H1 (cell line): ENCODE measurements at places on chromosomes 4 and X. TPM values are rescaled to one million over a fixed set of nuclear protein-coding genes. Genes with fewer than 3 reads are reported as not detected.

PLA2G12A gene
- 26.6 and 44.3 TPM in 2 replicates for polyA plus RNA-seq

GRCh38 chr4:105061136-105061696 lies 85.5 kb upstream of the TET2 start:
- no peaks in the 10 kb centered on the region for H3K4me1 ChIP-seq
- H3K27ac ChIP-seq: no peak overlapping the region
- H3K4me3 ChIP-seq: no peak overlapping the region
- H3K27me3 ChIP-seq: no peaks in the 10 kb centered on the region

IQSEC2 gene
- 6.1 and 11.6 TPM in 2 replicates for polyA plus RNA-seq

DNA sequence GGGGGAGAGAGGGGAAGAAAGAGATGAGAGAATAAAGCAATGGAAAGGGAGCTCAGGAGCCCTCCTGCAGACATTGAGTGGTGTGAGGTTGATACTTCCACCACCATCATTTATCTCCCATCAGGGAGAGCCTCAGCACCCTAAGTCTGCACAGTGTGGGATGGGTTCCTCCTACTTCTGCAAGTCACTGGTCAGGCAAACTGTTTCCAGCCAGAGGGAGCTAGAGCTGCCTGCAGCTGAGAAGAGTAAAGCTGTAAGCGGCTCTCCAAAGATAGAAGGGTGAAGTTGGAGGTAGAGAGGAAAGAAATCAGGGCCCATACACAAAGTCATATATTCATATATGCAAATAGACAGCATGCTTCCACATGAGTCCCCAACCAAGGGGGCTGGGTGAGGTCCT lies 21.9 kb upstream of the ZNF81 start:
- no peak for DNase-seq
- H3K4me1 ChIP-seq: peaks cover 6% of the 10 kb centered on the region; the same call in 1 of the 2 replicates
- H3K27ac ChIP-seq: no peak overlapping the region; the same call in 1 of the 2 replicates
- no peaks in the 10 kb centered on the region for H3K36me3 ChIP-seq

ZNF157 gene
- 0.47 and 0.67 TPM in 2 replicates for polyA plus RNA-seq

GAGE12F gene
- polyA plus RNA-seq: not detected in 2 replicates

DNA sequence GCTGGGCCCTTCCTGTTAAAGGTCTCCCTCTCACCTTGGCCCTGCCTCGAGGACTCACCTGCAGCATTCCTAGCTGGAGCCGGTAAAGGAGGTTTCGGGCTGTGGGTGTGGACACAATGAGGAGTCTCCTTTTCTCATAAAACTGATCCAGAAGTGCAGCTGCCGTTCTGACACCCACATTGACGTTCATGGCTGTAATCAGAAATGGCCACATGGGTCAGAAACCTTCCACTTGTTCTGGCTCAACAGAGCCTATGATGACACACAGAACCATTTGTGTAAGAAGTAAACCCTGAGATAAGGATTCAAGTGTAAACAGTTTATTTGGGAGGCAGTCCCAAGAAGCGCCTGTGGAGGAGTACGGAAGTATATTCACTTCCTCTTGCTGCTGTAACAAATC lies 63.8 kb downstream of the SRPX start:
- H3K36me3 ChIP-seq: no peaks in the 10 kb centered on the region
- H3K27ac ChIP-seq: no peak overlapping the region
- no peaks in the 10 kb centered on the region for H3K27me3 ChIP-seq
- DNase-seq: no peak
- no peak overlapping the region for H3K4me3 ChIP-seq

GRCh38 chr4:74394476-74395136 lies 29.7 kb downstream of the EREG start:
- no peak overlapping the region for H3K27ac ChIP-seq
- no peaks in the 10 kb centered on the region for H3K27me3 ChIP-seq
- H3K4me1 ChIP-seq: no peaks in the 10 kb centered on the region
- DNase-seq: no peak
- H3K36me3 ChIP-seq: no peaks in the 10 kb centered on the region

DNA sequence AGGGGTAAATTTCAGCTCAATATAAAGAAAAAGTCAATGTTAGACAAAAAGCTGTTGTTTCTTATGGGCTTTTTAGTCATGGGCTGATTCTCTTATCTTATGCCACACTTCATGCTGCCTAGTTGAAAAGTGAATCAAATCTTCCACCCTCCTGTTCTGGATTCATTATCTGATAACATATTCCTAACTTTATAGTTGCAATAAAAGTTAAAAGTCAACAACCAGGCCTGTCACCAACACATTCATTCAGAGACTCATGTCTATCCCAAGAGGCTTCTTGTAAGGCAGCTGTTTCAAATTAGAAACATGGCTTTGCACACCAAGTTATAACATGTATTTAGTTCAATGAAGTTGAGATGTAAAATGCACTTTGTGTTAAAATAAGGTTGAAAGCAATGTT lies 243.8 kb downstream of the ADAMTS3 start:
- no peaks in the 10 kb centered on the region for H3K4me1 ChIP-seq
- no peaks in the 10 kb centered on the region for H3K36me3 ChIP-seq
- no peaks in the 10 kb centered on the region for H3K27me3 ChIP-seq
- DNase-seq: no peak

RHOXF2B gene
- polyA plus RNA-seq: not detected in 2 replicates

GRCh38 chr4:132124624-132124974 lies 1024.5 kb upstream of the PCDH10 start:
- H3K4me1 ChIP-seq: peaks cover 5% of the 10 kb centered on the region; the same call in 1 of the 2 replicates
- no peak for DNase-seq
- H3K27ac ChIP-seq: peak overlapping the region; percentile 45; the same call in 1 of the 2 replicates
- no peak overlapping the region for H3K4me3 ChIP-seq
- peaks cover 4% of the 10 kb centered on the region; the same call in 1 of the 2 replicates for H3K36me3 ChIP-seq

NMU gene
- polyA plus RNA-seq: 40.9 and 50.4 TPM in 2 replicates

- no peak for DNase-seq
- no peaks in the 10 kb centered on the region for H3K27me3 ChIP-seq
- no peak overlapping the region for H3K4me3 ChIP-seq
Observed at GRCh38 chr4:40256329-40256728, 59.5 kb downstream of the RHOH start.

- H3K36me3 ChIP-seq: no peaks in the 10 kb centered on the region
- peak; percentile 84 for DNase-seq
- H3K27me3 ChIP-seq: peaks cover 37% of the 10 kb centered on the region
- peaks cover 8% of the 10 kb centered on the region; the same call in 1 of the 2 replicates for H3K4me1 ChIP-seq
- H3K4me3 ChIP-seq: peak within 1 kb of the TSS; percentile 49
- no peak within 1 kb of the TSS for H3K27ac ChIP-seq
Observed at GRCh38 chr4:93828332-93828994, at the start of gene ATOH1. ATOH1 (plus strand) TSS chr4:93828753; CDS start chr4:93828927, 174 bp downstream.

GRCh38 chr4:986428-986878 lies 391 bp upstream of the IDUA start:
- no peak overlapping the region for H3K27ac ChIP-seq
- H3K4me3 ChIP-seq: peak overlapping the region; percentile 65
- peaks cover 21% of the 10 kb centered on the region for H3K27me3 ChIP-seq
- no peaks in the 10 kb centered on the region for H3K4me1 ChIP-seq

DNA sequence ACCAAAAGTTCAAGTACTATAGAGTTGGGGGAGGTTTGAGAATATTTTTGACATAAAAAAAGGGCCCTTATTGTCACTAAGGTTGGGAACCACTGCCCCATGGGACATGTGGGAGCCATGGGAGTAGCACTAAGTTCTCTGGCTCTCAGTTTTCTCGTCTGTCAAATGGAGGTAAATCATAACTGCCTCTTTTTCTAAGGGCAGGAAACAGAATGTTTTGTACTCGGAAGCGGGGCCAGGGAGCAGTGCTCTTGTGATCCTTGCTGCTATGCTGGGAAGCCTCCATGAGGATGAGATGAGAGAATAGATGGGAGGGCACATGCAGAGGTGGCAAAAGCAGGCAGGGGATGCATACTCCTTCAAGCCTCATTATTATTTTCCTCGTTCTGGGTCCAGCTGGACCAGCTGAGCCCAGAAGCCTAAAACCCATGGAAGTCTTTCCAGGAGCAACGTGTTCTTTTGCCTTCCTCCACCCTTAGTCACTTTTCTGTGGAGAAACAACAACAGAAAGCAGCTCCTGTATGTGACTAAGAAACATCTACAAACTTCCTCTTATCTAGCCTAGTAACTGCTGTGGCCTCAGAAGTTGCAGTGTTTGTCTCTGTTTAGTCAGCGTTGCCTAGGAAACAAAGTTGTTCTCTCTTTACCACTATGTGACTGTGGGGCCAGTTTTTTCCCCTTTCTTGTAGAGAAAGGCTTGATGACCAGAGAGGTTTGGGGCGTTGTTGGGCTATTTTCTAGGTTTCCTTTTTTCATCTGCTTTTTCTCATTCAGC lies 64.8 kb downstream of the TSC22D3 start:
- no peak for DNase-seq
- H3K36me3 ChIP-seq: no peaks in the 10 kb centered on the region
- no peak overlapping the region for H3K4me3 ChIP-seq
- H3K27me3 ChIP-seq: no peaks in the 10 kb centered on the region

DNA sequence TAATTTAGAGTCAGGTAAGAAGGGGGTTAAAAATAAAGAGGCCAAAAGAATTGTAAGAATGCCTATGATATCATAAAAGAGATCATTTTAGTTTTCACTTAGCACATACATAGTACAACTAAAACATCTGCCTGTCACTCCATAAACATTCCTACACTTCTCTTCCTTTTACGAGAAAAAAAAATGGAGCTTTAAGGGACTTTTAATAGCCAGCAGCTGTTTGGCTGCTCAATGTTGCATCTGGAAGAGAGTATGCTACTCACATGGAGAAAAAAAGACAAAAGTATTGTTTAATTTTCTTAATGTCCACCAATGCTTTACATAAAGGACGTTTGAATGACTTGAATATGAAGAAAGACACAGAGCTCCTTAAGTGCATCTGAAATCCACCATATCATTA lies 48.7 kb upstream of the TNIP3 start:
- no peaks in the 10 kb centered on the region for H3K36me3 ChIP-seq
- no peaks in the 10 kb centered on the region for H3K4me1 ChIP-seq
- H3K27ac ChIP-seq: no peak overlapping the region
- H3K4me3 ChIP-seq: no peak overlapping the region
- DNase-seq: no peak

IL2 gene
- not detected in 2 replicates for polyA plus RNA-seq

DNA sequence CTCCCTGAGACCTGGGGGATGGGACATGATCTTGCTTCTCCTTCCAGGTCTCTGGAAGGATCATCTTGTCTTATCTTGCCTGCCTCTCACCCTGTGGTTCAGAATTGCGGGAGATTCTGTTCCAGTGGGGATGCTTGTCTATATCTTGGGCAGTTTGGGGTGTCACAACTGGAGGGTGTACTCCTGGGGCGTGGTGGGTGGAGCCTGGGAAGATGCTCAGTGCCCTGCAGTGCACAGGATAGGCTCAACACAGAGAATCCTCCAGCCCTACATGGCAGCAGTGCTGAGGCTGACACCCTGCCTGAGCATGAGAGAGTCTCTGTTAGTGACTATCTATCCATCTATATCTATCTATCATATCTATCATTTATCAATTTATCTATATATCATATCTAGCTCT lies 7.7 kb downstream of the P2RY8 start:
- no peak for DNase-seq
- H3K27ac ChIP-seq: no peak overlapping the region
- H3K36me3 ChIP-seq: no peaks in the 10 kb centered on the region
- H3K4me1 ChIP-seq: no peaks in the 10 kb centered on the region
- no peak overlapping the region for H3K4me3 ChIP-seq

DNA sequence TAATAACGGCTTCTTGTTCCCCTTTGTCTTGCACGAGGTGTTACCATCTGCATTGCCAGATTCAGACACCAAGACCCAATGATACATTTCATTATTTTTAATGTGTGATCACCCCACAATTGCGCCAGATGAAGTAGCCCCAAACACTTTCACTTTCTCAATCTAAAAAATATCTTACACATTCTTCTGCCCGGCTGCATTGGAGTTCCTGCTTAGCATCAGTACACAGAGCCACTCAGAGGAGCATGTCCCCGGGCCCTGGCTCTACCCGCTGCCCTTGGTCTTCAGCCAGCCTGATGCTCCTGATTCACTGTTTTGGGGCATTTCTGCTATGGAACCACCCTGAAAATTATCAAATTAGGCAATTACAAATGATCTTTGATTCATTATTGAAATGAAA lies 66.0 kb upstream of the TENM3 start:
- no peaks in the 10 kb centered on the region for H3K36me3 ChIP-seq
- no peaks in the 10 kb centered on the region for H3K27me3 ChIP-seq
- no peak overlapping the region for H3K27ac ChIP-seq
- H3K4me3 ChIP-seq: no peak overlapping the region

CLIC2 gene
- polyA plus RNA-seq: 0.05 and 0.08 TPM in 2 replicates

NONO gene
- 641 and 784 TPM in 2 replicates for polyA plus RNA-seq

DNA sequence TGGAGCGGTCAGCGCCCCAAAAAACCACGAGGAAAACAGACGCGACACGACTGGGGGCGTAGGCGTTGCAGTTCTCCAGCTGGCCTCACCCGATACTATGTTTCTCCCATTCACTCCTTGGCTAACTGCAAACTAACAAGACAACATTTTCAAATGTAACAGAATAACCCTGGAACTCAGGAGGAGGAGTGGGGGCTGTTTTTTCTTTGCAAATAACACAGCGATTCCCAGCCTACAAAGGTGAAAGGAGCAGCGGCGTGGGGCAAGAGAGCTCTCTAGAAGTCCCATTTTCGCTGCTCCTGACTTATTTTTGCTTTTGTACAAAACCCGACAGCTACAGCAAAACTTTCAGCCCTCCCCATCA lies 1.6 kb downstream of the SOX3 start:
- H3K4me1 ChIP-seq: peaks cover 15% of the 10 kb centered on the region
- H3K36me3 ChIP-seq: no peaks in the 10 kb centered on the region
- H3K4me3 ChIP-seq: peak overlapping the region; percentile 72

DNA sequence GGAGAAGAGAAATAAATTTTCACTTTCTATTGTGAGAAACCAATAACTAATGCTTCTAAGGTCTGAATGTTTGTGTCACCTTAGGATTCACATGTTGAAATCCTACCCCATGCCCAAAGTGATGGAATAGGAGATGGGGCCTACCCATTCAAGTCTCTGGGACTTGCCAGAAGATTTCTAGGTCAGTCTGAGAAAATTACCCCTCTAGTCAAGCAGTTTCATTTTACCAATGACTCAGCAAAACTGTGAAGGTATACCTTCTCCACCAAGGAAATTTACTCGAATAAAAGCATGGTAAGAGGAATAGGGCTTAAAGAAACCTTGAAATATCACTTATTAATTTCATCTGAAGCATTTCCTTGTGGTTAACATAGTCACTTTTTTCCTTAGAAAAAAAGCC lies 23.5 kb upstream of the PAPSS1 start:
- H3K4me3 ChIP-seq: no peak overlapping the region
- H3K27me3 ChIP-seq: no peaks in the 10 kb centered on the region
- no peaks in the 10 kb centered on the region for H3K36me3 ChIP-seq

- H3K27me3 ChIP-seq: no peaks in the 10 kb centered on the region
- no peak overlapping the region for H3K4me3 ChIP-seq
- no peak overlapping the region for H3K27ac ChIP-seq
- DNase-seq: peak; percentile 7
- no peaks in the 10 kb centered on the region for H3K36me3 ChIP-seq
- H3K4me1 ChIP-seq: peaks cover 3% of the 10 kb centered on the region
Observed at GRCh38 chrX:38175139-38175538, 45.5 kb downstream of the SRPX start.
